Stimulated activated CD8-positive, alpha-beta memory T cell treated with anti-CD3 and anti-CD28 coated beads, Interleukin-4, amount 100 ng/mL, for 4 hours (primary cell): ENCODE measurements at places on chromosomes 3 and 15.

DNA sequence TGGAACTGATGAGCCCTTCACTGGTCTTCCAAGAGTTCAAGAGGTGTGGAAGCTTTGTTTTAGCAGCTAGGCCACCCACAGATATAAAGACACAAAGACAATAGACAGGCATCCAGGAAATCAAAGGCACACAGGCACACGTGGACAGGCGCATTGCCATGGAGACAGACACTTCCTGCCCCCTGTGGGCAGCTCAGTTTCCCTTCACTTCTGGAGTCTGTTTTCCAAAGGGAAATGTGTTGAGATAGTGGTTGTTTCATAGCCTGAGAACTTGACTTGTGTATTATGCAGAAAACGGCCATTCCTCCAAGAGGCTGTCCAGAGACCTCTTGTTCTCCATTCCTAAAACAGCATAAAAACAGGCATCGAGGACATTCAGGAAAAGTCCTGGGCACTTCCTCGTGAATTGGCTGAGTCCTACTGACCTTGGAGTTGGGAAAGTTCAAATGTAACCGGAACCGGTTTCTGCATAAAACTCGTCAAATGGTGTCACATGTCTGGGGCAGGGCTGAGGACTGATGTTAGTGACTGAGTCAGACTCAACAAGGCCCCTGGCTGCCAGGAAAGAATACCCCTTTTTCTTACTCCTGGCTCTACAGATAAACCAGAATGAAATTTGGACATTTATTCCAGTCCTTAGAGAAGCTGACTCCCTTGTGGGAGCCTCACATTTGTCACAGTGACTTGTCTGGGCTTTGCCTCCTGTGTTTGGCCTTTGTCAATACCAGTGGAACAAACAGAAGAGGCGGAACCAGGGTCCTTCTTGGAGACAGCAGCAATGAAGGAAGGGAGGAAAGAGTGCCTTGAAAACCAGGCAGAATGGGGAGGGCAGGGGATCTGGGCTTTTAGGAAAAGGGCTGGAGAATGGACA, 1.3 kb downstream of the ALPK3 start:
- DNase-seq, result no peak

DNA sequence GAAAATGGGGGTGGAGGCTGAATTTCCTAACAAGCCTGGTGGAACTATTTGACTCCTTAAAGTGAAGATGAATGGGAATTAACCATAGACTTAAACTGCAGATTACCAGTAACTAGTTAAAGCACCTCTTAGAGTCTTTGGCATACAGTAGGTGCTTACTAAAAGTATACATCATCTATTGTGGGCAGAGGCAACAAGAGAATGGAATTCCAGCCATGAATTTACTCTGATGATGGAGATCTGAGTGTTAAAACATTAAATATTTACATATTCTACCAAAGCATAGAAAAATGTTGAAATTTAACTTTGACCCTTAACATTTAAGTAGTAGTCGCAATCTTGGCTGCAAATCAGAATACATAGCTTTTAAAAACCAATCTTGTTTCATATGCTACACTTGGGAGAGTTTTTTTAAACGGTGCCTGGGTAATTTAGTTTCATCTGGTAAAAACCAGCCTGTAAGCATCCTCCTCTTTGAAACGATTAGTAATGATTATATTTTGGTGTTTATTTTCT, 5.2 kb downstream of the UBA5 start:
- no peak for DNase-seq

- no peak for DNase-seq
These were observed 89.0 kb downstream of the IQSEC1 start for GRCh38 chr3:12984023-12984823.

GRCh38 chr3:63867225-63867624, 3.6 kb downstream of the ATXN7 start:
- DNase-seq, result no peak

DNA sequence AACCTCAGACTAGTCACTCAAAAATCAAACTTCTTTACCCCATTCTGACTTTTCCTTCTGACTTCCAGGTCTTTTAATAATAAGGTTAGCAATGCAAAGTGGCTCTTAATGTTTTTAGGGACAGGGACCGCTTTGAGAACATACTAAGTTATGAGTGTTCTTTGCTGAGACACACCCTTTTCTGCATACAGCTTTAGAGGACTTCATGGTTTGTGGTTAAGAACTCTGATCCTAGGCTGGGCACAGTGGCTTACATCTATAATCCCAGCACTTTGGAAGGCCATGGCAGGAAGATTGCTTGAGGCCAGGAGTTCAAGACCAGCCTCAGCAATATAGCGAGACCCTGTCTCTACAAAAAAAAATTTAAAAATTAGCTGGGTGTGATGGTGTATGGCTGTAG, 85.8 kb upstream of the CACNA2D3 start:
- DNase-seq, result no peak

- DNase-seq, result no peak
These were observed 178.4 kb downstream of the POLR2M start for GRCh38 chr15:57884936-57885335.

- no peak for DNase-seq
These were observed 22.9 kb downstream of the DNAAF4 start for GRCh38 chr15:55484917-55485672.

GRCh38 chr3:141275511-141275910, 43.9 kb downstream of the PXYLP1 start:
- no peak for DNase-seq

DNA sequence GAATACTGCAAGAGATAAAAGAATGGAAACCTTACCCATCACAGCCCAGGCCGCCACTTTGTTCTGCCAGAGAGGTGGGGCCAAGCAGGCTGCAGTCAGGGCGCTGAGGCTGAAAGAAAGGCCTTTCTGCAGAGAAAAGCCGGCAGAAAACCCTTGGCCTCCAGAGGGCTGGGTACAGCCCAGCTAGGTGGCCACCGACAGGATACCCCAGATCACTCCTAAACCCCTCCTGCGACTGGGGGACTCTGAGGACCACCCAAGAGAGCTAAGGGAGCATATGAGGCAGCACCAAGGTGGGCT, 69.3 kb downstream of the SMAD6 start:
- no peak for DNase-seq

- DNase-seq, result no peak
These were observed 52.4 kb downstream of the IL1RAP start for GRCh38 chr3:190566043-190566933.

DNA sequence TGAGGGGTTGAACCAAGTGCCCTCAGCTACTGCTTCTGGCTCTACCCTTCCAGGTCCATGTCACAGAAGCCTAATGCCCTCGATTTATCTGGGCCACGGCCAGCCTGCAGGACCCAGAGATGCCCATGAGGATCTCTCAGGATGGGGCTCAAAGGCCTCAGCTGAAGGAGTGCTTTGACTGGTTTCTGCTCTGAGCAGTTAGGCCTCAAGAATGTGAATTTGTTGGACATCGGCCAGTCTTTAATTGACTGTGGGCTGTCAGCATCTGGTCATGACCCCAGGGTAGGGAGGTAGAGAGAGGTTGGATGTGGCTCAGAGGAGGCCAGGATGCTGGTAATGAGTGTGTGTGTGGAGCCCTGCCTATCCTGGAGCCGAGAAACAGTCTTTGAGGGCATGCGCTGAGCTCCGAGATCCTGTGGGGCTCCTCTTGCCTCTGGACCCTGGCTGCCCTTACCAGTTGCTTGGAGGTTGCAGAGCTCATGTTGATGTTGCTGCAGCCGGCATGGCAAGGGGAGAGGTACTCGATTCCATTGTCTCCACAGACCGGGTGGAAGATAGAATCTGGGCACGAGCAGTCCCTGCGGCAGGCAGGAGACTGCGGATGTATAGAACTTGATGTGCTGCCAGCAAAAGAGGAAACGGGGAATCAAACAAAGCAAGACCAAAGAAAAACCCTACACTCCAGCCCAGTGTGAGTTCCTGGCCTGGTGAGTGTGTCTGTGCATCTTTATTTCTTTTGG, 49.1 kb upstream of the RAB6B start:
- no peak for DNase-seq

DNA sequence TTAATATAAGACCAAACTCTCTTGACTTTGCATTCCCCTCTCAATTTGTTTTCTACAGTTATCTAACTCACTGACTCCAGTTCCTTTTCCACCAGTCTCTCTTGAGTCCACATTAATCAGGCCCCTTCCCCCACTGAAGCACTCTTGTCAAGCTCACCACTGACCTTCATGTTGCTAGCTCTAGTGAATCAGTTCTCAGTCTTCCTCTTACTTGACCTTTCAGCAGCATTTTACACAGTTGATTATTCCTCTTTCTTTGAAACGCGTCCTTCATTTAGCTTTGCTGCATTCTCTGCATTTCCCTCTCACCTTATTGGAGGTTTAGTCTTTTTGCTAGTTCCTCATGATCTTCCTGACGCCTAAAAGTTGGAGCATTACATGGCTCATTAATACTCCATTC, 8.3 kb downstream of the PPP2R3A start:
- DNase-seq, result no peak

DNA sequence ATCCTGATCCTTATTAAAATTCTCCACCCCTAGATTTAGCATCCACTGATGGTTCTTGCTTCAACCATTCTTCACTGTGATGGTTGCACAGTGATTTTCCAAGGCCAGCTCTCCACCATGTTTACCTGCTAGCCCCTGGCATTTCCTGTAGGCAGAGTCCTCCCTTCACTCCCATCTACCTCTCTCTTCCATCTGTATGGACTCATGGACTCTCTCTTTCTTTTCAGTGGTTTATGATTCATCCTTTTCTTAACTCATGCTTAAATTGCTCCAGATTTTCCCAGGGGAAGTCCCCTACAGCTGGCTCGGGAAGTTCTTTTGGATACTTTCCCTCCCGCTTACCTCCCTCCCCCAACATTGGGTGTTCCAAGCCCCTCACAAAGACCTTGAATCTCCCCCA, 18.7 kb downstream of the TGM4 start:
- DNase-seq, result no peak

DNA sequence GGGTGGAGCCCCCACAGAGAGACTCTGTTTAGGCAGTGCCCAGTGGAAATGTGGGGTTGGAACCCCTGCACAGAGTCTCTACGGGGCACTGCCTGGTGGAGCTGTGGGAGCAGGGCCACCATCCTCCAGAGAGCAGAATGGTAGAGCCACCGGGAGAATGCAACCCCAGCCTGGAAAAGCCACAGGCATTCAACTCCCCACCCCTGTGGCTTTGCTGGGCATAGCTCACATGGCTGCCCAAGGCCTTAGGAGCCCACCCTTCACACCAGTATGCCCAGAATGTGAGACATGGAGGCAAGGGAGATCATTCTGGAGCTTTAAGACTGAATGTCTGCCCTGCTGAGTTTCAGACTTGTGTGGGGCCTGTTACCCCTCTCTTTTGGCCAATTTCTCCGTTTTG, 19.0 kb upstream of the CHCHD6 start:
- DNase-seq, result no peak

DNA sequence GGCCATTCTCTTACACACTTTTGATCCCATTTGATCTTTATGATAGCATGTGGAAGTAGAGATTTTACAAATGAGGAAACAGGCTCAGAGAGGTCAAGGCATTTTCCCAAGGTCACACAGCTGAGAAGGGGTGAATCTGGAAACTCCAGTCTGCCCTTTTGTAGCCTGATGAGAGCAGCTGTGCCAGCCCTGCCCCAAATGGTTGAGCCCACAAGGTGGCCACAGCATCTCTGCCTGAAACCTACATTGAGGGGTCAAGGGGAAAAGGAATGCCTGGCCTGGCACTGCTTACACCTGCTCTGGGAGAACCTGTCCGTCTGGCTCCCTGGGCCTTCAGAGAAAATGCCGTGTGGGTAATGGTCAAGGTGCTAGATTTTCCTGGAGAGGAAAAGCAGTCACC, 200.2 kb upstream of the LINGO1 start:
- DNase-seq, result no peak

DNA sequence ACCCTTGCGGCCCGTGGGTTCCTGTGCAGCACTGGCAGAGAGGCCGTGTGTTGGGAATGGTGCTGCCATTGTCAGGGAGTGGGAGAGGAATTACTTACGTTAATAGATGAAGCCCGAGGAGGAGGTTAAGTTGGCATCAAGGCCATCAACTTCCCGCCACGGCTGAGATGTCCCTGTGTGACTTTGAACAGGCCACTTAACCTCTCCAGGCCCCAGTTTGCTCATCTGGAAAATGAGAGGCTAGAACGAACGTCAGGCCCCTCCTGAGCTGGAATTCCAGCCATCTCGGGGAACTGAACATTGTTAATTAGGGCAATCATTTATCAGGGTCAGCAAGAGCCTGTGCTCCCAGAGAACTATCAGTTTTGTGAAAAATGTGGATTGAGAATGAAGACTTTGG, 91.4 kb upstream of the MYZAP start:
- DNase-seq, result no peak

GRCh38 chr3:72210261-72210660, 425.3 kb upstream of the PROK2 start:
- no peak for DNase-seq

GRCh38 chr3:35635407-35635806, 3.9 kb upstream of the ARPP21 start:
- no peak for DNase-seq

DNA sequence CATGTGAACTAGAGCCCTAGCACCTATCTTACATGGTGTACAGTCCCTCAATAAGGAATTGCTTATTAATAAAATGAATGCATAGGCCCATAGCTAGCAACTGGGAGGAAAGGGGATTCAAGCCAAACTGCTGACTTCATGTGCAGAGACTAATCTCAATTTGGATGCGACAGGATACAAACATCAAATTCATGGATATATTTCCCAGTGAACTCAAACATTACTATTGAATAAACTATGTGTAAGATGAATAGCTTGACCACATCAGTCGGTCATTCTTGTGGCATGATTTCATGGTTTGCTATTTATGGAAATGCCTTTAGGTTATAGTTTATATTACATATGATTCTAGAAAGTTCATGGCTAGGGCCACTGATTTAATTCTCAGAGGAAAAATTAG, 268.6 kb upstream of the SLITRK3 start:
- DNase-seq, result no peak

DNA sequence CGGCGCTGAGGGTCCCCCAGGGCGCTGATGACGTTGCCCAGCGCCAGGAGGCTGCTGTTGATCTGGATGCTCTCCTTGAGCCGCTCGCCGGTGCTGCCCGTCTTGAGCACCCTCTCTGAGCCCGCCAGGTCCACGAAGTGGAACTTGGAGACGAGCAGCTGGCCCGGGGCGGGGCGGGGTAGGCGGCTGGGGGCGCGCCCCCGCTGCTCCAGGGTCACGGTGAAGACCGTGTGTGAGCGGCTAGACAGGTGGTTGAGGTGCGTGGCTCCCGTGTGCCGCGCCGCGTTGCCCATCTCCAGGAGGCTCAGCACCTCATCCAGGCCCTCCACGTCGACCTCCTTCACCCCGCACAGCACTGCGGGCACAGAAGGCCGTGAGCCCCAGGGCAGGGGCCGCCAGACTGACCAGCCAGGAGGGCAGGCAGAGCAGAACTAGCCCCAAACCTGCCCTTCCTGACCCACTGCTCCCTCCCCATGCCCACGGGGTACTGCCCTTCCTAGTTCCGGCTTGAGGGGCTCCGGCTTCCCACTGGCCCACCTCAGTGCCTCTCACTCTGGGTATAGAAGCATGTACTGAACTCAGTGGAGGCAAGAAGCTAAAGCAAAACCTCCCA, 6.1 kb downstream of the KIF7 start:
- no peak for DNase-seq

- DNase-seq, result no peak
These were observed 416.0 kb downstream of the OCA2 start for GRCh38 chr15:27683121-27683520.

- DNase-seq, result no peak
These were observed 1.2 kb downstream of the RASGRF1 start for GRCh38 chr15:79089331-79089889.

GRCh38 chr15:70060214-70060992, 37.3 kb downstream of the TLE3 start:
- DNase-seq, result no peak

- DNase-seq, result no peak
These were observed 25.7 kb downstream of the ZNF35 start for GRCh38 chr3:44674211-44674610.

GRCh38 chr3:146972726-146973125, 367.6 kb upstream of the PLSCR5 start:
- DNase-seq, result no peak

- no peak for DNase-seq
These were observed 131.1 kb downstream of the XXYLT1 start for GRCh38 chr3:195139876-195140240.
